Hypothalamus (tissue), 51 donors: ENCODE measurements at places on chromosomes 13 and 19.
A peak's percentile ranks its signal among the peaks of the same experiment; 100 is the strongest.

DNA sequence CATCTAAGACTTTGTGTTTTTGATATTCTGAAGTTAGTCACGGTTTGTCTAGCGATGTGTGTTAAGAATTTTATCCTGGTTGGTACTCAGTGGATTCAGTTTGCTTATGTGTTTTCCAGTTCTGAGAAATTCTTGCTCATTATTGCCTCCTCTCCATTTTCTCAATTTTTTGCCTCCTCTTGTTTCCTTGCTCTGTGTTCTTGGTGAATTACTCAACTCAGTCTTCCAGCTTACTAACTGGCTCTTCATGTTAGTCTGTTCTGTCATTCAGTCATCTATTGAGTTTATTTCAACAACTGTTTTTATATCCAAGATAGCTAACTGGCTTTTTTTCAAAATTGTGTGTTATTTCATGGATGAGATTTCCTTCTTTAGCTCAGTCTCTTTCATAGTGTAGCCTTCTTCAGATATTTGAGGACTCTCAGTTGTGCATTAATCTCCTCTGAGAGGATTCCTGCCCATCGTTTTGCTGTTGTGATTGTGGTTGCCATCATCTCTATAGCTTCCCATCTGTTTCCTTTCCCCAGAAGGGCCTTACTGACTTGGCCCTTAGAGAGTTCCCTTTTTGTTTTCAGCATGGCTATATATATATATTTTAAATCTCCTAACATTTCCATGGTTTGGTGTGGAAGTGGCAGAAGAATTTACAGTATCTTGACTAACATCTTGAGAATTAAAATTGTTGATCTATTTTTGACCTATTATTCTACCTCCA lies 6.2 kb downstream of the SETDB2 start:
- DNase-seq: no peak

DNA sequence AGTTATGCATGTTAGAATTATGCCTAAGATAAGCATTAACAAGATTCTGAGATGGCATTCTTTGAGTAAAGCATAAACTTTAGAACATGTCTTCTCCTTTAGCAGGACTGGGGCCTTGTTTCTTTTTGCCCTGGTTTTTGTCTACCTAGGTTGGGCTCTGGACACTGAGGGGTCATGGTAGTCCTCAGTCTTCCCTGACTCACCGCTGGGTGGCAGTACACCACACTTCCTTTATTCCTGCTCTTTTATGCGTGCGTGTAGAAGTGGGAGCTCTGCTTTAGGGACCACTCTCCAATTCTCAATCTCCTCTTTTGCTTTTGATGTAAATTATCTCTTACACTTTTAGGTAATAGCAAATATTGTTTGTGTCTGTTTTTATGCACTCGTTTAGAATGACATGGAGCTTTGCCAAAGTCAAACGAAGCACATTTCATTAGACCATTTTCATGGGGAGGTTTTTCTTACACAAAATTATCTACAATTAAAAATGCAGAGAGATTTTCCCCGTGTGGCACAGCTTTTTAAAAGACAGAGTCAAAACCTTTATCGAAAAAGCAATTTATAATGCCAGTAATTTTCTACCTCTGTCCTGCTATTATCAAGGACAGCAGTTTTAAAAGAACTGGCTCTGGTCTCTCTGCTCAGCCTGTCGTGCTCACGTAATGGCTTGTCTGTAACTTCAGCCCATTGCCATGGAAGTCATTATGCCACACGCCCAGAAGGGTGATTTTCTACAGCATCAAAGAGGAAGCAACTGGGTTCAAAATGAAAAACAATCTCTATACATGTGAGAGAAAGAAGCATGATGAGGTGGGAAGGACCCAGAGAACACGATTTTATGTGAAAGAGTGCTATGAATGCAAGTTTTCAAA lies 413.9 kb downstream of the COG6 start:
- peak; percentile 62 for DNase-seq

GRCh38 chr13:47017476-47017875 lies 120.6 kb upstream of the HTR2A start:
- DNase-seq: no peak

- DNase-seq: peak; percentile 29
These were observed at the start of gene KLK6 for GRCh38 chr19:50969413-50969760. TSS of gene KLK6 (minus strand) at chr19:50969591. CDS start at chr19:50968104, 1,487 bp downstream.

DNA sequence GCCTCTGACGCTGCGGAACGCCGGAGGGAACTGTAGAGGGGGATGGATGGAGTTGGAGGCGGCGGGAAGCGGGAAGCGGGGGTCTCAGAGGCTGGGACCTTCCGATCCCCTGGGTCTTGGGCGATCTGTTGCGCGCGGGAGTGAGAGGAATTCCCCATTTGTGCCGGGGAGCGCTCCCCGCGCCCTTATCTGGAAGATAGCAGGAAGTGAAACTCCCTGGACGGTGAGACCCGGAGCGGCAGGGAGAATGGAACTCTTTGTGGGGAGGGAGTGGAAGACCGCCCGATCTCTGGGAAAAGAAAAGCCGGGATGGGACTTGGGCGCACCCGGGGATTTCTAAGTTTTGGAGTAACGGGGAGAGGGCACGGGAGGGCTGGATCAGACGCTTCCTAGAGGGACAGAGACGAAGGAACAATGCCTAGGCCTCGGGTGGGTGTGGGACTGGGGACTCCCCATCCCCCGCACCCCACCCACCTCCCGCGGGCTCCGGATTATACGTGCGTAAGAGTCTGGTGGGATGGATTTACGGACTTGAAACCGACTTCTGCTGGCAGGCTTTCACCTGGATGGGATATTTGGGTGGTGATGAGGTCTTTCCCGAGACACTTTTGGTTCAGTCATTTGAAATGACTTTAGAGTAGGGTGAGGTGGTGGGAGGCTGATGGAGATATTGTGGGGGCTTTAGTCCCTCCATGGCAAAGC lies 495 bp downstream of the LSR start:
- DNase-seq: no peak

DNA sequence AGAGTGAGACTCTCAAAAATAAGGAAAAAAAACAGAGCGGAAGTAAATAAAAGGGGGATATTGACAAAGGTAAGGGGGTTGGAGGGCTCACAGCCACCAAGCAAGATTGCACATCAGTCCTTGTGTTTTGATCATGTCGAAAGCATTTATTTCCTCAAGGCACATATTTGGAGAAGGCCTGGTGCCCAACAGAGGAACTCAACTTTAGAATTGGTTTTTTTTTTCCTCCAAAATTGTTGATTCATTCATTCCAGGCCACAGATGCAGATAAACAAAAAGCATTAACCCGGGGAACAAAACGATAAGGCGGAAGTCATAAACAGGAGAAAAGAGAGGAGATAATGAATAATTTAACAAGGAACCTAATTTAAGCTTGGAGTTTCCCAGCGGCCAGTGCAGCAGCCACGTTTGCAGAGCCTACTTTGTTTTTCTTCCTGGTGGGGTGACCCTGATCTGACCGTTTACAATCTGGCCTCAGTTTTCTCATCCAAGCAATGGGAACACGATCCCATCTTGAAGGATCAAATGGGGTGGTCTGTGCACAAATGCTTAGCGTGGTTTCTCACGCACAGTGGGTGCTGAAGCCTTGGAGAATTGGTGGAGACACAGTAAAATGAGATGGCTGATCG lies 2.1 kb upstream of the PTPRS start:
- DNase-seq: no peak

GRCh38 chr13:114082849-114083645 lies 49.4 kb downstream of the RASA3 start:
- no peak for DNase-seq

GRCh38 chr13:107563099-107563925 lies 652.0 kb downstream of the LIG4 start:
- no peak for DNase-seq

DNA sequence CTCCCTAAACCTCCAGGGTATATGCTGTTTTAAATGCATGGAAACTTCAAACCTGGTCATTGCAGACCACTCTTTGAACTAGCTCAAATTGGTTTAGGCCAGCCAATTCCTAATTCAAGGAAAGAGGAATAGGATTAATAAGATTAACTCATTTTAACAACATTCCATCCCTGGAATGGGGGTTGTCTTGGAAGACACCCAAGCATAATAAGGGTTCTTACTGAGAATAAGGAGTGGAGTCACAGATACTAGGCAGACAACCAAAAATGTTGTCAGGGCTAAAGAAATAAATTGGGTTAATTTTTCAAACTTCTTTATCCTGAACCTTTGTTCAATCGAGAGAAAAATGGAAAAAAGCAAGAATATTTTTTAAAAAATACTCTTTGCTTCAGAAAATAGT lies 186.2 kb downstream of the PCDH9 start:
- no peak for DNase-seq

DNA sequence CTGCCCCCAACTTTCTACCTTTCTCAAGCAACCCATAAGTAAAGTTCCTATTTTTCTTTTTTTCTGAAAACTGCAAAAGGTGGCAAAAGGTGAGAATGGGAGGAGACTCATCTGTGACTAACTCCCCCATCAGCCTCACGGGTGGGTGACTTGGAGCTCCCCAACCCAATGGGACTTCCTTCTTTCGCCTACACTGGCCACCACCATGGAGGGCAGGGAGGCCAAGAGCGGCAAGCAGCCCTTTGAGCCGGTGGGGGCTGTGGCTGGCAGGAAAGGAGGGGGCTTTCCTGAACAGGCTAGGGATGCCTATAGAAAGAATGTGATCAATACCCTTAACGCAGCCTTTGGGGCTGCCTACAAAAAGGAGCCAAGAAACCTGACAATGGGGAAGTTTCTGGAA lies 16.5 kb downstream of the IRS2 start:
- no peak for DNase-seq

DNA sequence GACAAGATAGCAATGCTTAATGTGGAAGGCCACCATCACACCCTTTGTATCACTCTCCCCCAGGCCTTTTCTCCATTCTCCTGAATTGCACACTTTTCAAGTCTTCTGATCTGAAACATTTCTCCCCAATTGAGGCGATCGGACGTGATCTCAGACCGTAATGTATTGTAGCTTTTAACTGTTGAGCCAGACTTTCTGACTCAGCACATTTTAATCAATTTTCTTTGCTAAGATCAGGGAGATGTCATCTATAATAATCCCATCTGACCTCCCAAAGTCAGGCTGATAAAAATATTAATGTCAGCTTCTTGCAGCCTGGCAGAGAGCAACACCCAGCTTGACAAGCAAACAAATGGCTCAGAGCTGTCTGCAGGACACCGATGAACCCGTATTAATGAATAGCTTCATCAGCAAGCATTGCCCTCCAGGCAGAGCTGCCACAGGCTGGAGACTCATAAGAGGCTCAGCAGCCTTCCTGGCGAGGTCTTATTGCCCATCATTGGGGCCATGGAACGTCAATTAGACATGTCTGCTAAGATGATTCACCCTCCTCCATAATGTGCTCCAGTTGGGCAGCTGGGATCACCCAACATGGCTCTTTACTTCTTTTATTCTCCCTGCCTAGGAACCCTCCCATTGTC lies 60.2 kb upstream of the UQCRFS1 start:
- DNase-seq: no peak

DNA sequence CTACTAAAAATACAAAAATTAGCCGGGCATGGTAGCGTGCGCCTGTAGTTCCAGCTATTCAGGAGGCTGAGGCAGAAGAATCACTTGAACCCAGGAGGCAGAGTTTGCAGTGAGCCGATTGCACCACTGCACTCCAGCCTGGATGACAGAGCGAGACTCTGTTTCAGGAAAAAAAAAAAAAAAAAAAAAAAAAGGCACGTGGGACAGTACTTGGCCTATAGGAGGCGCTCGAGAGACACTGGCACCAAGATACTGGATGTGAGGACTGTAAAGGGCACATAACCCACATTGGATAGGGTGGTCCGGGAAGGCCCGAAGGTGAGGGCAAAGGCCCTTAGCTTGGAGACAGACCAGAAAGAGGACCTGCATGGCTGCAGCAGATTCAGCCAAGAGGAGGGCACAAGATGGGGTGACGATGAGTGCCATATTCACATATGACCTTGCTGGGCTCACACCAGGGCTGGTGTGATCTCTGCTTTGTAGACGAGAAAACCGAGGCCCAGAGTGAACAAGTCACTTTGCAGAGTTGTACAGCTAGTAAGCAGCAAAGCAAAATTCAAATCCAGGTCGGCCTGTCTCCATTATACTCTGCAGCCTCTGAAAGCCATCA lies 89.4 kb downstream of the DPF1 start:
- DNase-seq: no peak

- no peak for DNase-seq
These were observed 126.2 kb downstream of the PTPRS start for GRCh38 chr19:5214371-5214770.

GRCh38 chr13:101977475-101977874 lies 424.4 kb downstream of the FGF14 start:
- DNase-seq: no peak

- DNase-seq: no peak
These were observed 359.3 kb downstream of the EFNB2 start for GRCh38 chr13:106176117-106176516.

- DNase-seq: no peak
These were observed 176.9 kb downstream of the KDM4B start for GRCh38 chr19:5145521-5146511.

DNA sequence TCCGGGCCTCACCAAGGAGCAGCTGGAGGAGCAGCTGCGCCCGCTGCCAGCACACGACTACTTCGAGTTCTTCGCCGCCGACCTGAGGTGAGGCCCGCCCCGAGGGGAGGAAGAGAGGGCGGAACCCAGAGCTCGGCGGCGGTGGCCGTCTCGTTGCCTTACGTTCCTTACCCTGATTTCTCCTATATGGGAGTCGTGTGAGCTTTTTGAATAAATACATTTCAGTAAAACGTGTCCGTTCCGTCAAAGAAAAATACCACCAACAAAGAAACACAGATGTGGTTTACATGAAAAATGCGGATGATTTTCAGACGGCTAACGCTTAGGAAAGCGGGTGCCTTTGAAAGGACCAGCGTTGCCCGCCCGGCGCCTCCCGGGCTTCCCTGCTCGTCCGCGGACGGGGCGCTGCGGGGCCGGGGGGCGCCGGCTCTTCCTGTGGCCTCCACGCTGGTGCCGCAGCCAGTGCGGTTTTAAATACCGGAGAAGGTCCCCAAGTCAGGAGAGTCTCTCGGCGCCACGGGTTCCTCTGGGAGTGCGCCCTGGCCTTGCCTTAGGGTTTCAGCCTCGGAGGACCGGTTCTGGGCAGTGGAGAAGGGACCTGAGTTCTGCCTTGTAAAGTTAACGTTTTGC lies 755 bp downstream of the UPF3A start:
- DNase-seq: no peak

DNA sequence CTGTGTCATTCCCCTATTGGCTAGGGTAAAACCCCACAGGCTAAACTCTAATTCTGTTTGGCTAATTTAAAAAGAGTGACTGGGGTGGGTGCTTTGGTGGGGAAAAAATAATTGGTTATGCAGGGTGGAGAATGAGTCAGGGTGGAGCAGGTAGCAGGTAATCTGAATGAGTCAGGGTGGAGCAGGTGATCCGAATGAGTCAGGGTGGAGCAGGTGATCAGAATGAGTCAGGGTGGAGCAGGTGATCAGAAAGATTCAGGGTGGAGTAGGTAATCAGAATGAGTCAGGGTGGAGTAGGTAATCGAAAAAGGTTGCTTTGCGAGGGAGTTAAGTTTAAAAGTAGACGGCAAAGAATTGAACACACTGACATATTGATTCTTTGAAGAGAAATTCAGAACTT lies 1218.8 kb upstream of the ATXN8OS start:
- no peak for DNase-seq

DNA sequence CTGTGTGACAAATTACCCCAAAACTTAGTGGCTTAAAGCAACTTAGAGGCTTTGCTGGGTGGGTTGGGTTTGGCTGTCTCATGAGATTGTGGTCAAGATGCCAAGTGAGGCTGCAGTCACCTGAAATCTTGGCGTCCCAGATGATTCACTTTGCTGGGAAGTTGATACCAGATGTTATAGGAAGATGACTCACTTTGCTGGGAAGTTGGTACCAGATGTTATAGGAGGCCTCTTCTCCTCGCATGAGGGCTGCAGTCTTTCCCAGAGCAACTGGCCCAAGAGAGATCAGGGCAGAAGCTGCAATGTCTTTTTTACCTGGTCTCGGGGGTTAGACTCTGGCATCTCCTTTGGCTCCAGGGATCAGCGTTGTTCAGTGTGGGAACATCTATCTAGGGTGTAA lies 16.8 kb downstream of the TEX29 start:
- no peak for DNase-seq
